ENCODE measurements at places on chromosomes 7 and 10.
A peak's percentile ranks its signal among the peaks of the same experiment; 100 is the strongest.

DNA sequence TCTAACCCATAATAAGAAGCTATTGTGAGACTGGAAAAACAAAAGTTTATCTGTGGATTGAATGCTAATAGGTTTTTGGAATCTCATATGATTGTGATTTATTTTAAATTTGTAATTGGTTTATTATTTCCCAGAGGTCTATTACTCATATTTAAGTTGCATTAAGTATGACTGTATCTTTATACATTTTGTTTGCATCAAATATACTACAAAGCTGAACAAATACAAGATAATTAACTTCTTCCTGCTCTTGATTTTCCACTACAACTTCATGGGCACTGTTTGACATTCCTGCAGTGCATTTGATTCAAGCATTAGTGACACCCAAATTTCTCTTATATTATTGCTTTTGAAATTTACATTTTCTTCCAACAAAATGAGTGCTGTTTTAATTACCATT, 303.8 kb upstream of the LRRTM3 start:
- no peak for DNase-seq

DNA sequence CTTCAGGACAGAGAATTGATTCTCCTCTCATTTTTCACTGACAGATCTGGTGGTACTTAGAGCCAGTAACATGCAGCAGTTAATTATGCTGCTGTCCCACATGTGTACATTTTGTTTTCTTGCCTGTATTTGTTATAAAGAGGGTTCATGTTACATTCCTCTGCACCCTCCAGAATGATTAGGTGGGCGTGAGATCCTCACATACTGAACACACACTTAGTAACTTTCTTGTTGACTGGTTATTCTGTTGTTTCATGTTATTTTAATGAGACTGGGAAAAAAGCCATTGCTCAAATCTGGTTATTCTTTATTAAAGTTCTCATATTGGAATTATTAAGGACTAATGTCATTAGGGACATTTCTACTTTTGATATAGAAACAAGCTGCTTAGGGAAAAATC, 409.1 kb downstream of the SDK1 start:
- DNase-seq = no peak

GRCh38 chr7:25857376-25858067, 294.5 kb upstream of the NFE2L3 start:
- no peak for DNase-seq

DNA sequence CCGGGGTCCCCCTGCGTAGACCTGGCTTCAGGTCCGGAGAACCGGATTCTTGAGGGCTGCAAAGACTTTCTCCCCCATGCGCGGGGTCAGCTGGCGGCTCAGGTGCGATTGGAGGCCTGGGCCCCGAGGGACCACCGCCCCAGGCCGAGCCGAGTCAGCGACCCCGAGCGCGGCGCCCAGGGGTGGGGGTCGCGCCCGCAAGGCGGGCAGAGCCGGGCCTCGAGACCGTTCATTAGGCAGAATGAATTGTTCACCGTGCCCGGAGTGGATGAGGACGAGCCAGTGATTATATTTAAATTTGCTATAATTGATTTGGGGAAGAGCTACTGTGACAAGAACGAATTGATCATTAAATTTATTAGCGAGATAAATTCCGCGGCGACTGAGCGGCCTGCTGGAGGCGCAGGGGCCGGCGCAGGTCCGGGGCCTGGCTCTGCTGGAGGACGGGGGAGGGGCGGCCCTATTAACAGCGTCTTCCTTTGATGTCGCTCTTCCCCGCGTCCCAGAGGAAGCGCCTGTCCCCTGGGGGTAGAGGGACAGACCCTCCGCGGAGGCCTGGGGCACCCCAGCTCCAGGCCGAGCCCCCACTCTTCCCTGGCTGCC, 7.5 kb downstream of the MNX1 start:
- DNase-seq = no peak

GRCh38 chr7:141200191-141201108, 126.6 kb downstream of the TMEM178B start:
- no peak for DNase-seq

- DNase-seq = no peak
Measured at GRCh38 chr7:4030346-4030950, 651.6 kb upstream of the FOXK1 start.

- no peak for DNase-seq
Measured at GRCh38 chr7:83672157-83672556, 23.2 kb upstream of the SEMA3E start.

GRCh38 chr7:101017064-101017777, 2.7 kb upstream of the MUC17 start:
- DNase-seq = peak; percentile 37

DNA sequence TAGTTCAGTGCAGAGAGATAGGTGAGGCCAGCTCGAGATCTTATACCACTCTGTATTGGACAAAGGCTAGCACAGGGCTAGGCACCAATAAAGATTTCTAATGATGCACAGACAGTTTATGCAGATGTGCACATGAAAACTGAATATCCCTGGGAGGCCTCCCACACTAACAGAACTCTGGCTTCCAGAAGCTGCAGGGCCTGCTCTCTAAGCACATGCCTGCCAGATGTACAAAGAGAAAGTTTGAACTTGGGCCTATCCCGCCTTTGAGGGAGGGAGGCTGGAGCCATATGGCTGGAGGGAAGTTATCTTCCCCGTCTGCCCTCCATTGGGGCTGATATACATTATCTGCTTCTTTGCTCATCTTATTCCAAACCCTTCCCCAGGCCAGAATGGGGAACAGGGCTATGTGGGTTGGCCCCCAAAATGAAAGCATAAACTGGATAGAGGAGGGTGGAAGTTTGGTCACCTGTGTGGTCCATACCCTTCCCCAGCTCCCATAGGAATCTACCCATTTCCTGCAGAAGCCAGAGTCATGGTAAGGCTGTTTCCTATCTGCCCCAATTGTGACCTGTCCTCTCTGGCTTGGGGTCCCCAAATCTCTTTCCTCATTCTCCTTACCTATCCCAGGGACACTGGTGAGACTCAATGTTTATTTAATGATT, 3.8 kb downstream of the KAZALD1 start:
- DNase-seq = no peak

- no peak for DNase-seq
Measured at GRCh38 chr7:132077971-132078685, 498.1 kb downstream of the PLXNA4 start.

DNA sequence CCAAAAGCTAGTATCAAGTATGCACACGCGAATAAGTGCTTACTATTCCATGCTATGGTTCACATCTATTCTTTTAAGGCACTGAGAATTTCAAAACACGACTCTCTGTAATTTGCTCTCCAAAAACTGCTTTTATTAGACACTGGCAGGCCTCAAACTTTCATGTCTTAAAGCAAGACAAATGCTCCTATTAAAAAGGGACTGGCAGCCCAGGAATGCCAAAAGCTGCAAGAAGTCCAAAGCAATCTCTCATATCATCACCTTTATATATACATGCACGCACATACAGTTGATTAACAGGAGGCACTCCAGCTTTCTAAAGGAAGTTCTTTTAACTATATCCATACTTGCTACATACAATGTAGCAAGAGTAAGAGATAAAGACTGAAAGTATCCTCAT, 34.8 kb downstream of the UBE2H start:
- DNase-seq = no peak

DNA sequence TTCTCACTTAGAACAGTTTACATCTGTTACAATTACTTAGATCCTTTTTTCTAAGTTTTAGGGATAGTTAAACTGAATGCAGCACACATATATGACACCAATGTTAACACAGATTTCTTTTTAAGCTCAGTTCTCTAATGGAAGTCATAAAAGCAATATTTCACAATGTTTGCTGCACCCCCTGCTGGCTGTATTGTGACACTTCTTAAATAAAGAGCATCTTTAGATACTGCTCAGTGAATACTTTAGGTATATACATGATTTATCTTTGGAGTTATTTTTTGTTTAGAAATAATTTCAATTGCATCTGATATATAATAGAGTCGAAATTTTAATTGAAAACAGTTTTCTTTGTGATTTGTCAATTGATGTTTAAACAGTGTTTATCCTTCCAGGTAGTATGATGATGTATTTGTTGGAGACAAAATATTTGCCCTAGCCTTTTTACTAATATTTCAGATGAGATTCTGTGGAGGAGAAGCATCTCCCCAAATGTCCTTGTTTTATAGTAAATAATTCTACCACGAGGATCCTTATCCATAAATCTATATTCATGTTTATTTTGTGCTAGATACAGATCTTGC, 174.4 kb downstream of the ST7 start:
- DNase-seq = peak; percentile 8

GRCh38 chr10:103871006-103871405, 15.6 kb upstream of the SH3PXD2A start:
- DNase-seq = no peak

DNA sequence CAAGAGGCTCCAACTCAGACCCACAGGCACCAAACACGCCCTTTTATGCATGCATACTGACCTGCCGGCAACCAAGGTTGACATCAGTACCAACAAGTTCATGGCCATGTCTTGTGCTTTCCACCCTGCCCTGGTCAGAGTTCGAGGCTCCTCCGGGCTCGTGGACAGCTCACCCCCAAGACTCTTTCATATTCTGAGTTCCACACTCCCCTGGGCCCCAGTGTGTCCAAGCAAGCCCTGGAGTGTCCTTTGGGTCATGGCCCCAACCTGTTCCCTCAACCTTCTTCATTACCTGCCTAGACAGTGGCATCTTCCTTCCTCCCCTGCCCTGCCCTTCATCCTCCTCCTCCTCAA, 40.5 kb downstream of the HIF1AN start:
- DNase-seq = no peak

GRCh38 chr10:122521011-122521410, 39.5 kb upstream of the DMBT1 start:
- DNase-seq = no peak

GRCh38 chr7:73865738-73866445, 4.9 kb downstream of the TMEM270 start:
- no peak for DNase-seq

- DNase-seq = no peak
Measured at GRCh38 chr10:53491774-53492173, 719.2 kb upstream of the MBL2 start.

- DNase-seq = no peak
Measured at GRCh38 chr10:70561558-70561957, 41.0 kb downstream of the PRF1 start.

DNA sequence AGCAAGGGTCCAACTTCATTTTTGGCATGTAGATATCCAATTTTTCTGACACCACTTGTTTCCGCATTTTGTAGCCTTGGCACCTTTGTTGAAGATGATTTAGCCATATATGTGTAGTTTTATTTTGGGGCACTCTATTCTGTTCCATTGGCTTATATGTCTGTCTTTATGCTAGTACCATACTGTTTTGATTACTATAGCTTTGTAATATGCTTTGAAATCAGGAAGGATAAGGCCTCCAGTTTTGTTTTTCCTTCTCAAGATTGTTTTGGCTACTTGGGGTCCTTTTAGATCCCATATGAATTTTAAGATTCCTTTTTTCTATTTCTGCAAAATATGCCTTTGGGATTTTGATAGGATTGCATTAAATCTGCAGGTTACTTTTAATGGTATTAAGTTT, 9.5 kb upstream of the BTBD16 start:
- no peak for DNase-seq

GRCh38 chr7:74083928-74084721, 521 bp downstream of the LIMK1 start:
- peak; percentile 21 for DNase-seq

DNA sequence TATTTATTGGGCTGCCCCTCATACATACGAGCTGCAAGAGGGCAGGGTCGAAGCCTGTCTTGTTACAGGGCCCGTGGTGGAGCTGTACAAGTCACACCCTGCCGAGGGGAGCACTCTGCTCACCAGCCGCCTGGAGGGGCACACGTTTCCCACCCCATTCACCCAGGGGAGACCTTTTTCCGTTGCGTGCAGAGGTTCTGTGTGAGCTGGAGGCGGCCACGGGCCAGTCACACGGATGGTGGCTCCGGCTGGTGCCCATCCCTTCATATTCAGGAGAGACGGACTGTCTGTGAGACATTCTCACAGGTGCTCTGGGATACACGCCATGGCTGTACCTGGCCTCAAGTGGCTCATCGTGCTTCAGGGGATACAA, 47.9 kb upstream of the FAM20C start:
- DNase-seq = no peak

GRCh38 chr10:88659725-88660597, 4.3 kb upstream of the LIPF start:
- DNase-seq = no peak

DNA sequence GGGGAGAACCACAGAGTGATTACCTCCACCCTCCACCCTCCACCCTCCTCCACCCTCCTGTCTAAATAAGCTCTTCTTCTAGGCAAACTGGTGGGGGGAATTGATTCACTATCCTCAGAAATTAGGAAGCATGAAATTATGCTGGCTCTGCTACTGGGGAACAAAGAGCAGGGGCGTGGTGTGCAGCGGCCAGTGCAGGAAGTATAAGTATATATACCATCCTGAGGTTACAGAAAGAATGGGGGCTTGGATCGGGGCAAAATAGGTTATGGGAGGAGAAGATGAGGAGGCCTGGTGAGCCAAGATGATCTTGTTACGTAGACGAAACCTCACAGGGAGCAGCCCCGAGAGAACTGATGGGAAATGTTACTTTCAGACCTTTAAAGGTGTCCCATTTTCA, 49.1 kb downstream of the SYPL1 start:
- no peak for DNase-seq

GRCh38 chr10:24617771-24618396, 105.8 kb downstream of the ARHGAP21 start:
- DNase-seq = peak; percentile 40
